ENCODE measurements at places on chromosomes 7 and 10. TPM values are rescaled to one million over a fixed set of nuclear protein-coding genes. Genes with fewer than 3 reads are reported as not detected.

The COBL gene
- not detected for total RNA-seq

The RAMP3 gene
- not detected for total RNA-seq

The PFKP gene
- 62.3 TPM for total RNA-seq

The PRPS1L1 gene
- not detected for total RNA-seq

The NPFFR1 gene
- total RNA-seq: not detected

The CH25H gene
- not detected for total RNA-seq

The MSS51 gene
- total RNA-seq: 6.2 TPM

The LIPJ gene
- 0.18 TPM for total RNA-seq

The FOXP2 gene
- not detected for total RNA-seq
